Activated T-helper 1 cell treated with anti-CD3 and anti-CD28 coated beads, Interleukin-2, amount 50 U/mL, for 16 hours (primary cell): ENCODE measurements at places on chromosomes 11 and 22.

DNA sequence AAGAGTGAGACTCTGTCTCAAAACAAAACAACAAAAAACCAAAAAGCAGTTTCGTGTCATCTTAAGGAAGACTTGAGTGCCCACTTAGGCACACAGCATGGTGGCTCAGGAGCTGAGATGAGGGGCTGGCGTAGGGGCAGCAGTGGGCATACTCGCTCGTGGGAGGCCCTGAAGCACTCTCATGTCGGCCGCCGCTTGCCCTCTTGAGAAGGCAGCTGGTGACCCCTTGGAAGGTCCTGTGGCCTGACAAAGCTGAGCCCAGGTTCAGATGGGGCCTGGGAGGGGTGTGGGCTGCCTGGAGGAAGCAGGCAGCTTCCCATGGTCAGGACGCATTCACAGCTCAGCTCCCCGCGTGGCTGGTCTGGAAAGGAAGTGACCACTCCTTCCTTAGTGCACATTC is 15.0 kb downstream of the MUC5B start:
- DNase-seq, result no peak

- DNase-seq, result no peak
Observed at GRCh38 chr22:42297778-42298177, 27.3 kb upstream of the TCF20 start.

DNA sequence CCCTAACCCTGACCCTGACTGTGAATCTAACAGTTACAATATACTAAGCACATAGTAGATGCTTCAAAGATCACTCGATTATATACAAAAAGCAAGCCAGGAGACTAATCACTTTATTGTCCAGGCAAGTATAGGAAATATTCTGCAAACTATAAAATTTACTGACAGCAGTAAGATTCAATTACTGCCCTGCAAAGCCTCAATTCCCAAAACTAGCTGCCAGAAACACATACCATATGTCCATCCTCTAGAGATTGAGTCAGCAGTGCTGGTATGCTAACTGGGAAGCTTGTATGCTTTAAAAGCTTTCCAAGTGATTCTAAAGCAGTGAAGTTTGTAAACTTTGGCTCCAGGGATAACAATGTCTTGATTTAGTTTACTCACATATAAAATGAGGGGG is 26.1 kb downstream of the CSTF3 start:
- no peak for DNase-seq

DNA sequence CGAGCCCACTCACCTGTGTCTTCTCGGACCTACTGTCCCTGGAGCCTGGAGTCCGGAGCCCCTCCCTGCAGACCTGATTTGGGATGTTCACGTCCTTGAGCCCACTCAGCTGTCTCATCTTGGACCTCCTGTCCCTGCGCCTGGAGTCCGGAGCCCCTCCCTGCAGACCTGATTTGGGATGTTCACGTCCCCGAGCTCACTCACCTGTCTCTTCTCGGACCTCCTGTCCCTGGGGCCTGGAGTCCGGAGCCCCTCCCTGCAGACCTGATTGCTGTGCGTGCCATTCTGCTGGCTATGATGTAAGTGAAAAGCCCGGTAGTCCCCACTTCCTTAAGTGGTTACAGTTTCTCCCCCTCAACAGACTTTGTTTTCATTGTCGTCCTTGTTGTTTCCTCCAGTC is 867.1 kb downstream of the BRD1 start:
- DNase-seq, result no peak

GRCh38 chr22:24230911-24231656 is 13.8 kb downstream of the GGT5 start:
- DNase-seq, result peak; percentile 39

DNA sequence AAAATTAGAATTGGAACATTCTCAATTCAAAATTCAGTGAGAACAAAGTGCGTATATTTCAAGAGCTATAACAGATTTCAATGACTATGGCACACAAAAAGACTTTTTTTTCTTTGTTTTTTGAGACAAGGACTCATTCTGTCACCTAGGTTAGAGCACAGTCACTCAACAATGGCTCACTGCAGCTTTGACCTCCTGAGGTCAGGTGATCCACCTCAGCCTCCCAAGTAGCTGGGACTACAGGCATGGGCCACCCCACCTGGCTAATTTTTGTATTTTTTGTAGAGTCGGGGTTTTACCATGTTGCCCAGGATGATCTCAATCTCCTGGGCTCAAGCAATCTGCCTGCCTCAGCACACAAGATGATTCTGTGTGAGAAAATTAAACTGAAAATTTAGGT is 51.5 kb downstream of the PIK3C2A start:
- DNase-seq, result no peak

DNA sequence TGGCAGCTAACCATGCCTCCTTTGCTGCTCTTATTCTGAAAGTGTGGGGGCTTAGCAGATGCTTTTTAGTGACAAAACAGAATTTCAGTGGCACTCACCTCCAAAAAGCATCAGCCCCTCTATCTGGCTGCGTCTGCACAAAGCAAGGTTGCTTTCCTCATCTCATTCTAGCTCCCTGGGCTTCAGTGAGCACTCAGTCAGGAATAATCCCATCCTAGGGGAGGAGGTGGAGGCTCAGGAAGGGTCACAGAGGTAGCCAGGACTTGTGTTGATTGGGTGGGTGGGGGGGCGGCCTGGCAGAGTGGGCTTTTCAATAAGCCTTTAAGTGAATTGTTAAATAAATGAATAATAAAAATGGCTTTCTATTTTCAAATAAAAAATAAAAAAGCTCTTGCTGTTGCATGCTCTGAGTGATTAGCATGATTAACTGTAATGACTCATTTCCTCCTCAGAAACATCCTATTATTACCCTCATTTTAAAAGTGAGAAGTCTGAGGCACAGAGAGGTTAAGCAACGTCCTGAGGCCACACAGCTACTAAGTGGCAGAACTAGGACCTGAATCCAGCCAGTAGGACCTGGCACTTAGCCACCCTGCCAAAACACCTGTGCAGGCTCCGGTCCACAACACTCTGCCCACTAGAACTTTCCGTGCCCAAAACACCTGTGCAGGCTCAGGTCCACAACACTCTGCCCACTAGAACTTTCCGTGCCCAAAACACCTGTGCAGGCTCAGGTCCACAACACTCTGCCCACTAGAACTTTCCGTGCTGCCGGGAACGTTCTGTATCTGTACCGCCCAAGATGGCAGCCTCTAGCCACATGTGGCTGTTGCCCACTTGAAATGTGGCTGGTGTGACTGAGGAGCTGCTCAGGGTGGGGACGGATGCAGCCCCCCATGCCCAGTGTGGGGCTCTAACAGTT is 5.5 kb downstream of the B3GAT1 start:
- no peak for DNase-seq

GRCh38 chr11:100624346-100624745 is 62.7 kb upstream of the ARHGAP42 start:
- no peak for DNase-seq

- DNase-seq, result no peak
Observed at GRCh38 chr22:38448945-38449745, 5.9 kb downstream of the KCNJ4 start.

- no peak for DNase-seq
Observed at GRCh38 chr11:85886089-85887056, 31.2 kb downstream of the CCDC83 start.

DNA sequence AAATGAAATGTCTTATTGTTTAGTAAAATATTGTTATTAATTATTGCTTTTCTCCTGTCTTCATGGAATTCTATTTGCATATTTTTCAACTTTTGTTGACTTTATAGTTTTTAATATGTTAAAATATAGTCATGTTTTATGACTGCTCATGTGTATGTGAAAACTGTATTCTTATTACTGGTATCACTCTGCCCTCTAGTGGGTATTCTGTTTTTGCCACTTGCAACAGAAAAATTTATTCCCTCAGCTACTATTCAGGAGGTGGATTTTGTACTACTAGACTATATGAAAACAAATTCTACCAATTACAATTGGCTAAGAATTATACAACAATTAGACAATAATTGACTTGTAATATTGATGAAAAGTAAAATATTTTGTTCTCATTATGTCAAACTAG is 45.0 kb downstream of the OR4C6 start:
- no peak for DNase-seq
